ENCODE measurements at places on chromosomes 12 and 14. TPM values are rescaled to one million over a fixed set of nuclear protein-coding genes. Genes with fewer than 3 reads are reported as not detected.

- no peak for DNase-seq
Measured at GRCh38 chr12:30687265-30687986, 8.2 kb downstream of the IPO8 start.

GRCh38 chr12:93113317-93114006 is 184.4 kb upstream of the EEA1 start:
- DNase-seq = no peak

- no peak for DNase-seq
Measured at GRCh38 chr12:16350682-16351081, 3.2 kb downstream of the MGST1 start.

GRCh38 chr12:112308161-112308560 is 74.1 kb downstream of the HECTD4 start:
- no peak for DNase-seq

GRCh38 chr12:58443273-58443980 is 476.9 kb downstream of the LRIG3 start:
- DNase-seq = no peak

DNA sequence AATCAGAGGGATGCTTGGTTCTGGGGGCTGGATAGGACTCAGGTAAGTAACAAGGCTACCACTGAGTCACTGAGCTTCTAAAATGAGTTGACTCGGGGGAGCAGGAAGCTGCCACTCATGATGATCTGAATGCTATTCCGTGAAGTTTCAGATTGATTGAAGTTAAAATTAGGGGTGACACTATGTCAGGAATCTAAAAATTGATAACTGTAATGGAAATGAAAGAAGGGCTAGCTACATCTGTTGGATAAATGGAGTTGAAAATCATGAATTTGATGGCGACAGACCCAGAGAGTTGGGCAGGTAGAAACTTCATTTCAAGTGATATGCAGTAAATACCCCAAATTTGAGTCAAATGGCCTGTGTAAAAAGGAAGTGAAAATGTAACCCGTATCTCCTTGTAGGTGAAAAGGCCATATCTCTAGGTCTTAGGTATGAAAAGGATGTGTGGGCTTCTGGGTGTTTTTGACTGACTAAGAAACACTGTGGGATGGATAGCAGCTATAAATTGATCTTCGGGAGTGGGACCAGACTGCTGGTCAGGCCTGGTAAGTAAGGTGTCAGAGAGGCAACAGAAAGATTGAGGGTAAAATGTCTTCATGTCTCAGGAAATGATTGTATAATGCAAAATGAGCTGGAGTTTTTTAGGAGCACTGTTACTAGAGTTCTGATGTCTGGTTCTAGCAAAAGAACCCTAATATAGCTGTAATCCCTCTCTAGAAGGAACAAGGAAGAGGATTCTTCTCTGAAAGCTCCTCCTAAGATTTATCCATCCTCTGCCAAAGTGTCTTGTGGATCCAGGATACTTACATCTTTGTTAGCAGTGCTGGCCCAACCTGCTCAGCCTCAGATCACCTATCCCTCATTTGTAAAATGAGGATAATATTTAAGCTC is 57.3 kb downstream of the DAD1 start:
- DNase-seq = no peak

DNA sequence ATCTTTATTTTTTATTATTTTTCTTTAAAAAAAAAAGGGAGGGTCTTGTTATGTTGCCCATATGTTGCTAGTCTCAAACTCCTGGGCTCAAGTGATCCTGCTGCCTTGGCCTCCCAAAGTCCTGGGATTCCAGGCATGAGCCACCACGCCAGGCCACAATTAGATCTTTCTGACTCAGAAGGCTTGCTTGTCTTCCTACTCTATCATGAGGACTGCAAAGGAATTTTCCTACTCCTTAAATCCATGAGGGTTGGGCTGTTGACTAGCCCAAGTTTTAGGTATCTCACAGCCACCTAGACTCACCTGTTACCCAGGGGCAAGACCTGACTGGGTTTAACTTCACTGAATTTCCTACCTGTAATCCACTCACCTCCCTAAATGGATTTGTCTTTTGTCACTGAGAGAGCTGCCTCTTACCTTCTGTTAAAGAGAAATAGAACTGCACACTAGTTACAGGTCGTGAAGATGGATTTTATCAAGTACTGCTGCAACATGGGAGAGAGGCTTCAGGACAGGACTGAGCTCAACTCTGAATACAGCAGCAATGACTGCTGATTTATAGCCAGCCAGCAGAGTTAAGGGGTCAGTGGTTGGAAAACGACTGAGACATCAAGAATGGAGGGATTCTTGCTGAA is 72.3 kb downstream of the B4GALNT3 start:
- DNase-seq = no peak

DNA sequence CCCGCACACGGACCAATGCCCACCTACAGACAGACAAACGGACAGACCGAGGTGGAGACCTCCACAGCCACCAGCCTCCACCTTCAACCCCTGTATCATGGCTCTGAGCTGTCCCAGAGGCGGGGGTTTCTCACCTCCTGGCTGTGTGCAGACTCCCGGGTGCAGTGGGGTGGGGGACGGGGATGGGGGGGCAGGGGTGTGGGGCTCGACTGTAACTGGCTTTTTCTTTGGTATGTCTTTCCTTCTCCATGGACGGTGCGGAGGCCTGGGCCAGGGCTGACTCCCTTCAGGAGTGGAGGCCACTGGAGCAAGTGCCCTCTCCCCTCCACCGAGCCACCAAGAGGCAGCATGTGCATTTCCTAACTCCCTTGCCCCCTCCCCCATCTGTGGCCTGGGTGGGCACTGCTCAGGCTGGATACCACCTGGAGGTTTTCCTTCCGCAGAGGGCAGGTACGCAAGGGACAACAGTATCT is 122.6 kb downstream of the ESRRB start:
- DNase-seq = no peak

GPX2 gene
- 13.9 TPM for total RNA-seq
